ENCODE measurements at places on chromosomes 16 and 17.

DNA sequence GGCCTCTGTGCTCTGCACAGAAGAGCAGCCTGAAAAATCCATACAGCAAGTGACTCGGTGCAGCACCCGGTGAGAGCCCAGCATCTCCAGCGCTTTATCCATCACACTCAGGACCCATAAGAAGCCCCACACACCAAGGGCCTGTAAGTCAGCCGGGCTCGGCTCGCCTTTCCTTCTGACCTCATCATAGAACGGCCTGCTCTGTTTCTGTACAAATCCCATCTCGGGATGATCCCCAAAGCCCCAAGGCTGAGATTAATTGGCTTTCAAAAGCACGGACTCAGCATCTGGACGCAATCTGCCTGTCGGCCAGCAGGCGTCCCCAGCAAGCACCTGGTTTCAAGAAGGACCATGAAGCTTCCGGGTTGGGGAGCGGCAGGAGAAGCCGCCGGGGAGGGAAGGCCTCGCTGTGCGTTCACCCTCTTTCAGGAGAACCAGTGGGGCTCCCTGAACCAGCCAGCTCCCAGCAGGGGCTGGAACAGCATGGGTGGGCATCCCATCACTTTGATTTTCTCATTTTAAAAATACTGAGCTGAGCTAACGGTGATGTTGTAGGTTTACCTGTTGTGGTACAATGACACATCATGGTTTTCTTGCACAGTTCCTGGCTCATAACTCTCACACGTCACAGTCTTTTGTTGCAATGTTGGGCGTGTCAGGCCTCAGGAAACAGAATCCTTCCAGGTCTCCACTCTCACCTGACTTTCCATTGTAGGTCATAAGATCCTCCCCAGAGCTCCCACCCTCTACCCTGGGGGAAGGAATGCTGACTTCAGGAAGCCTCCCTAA lies 6.7 kb downstream of the CCDC57 start:
- DNase-seq, result peak; percentile 90

GRCh38 chr17:19482576-19482975 lies 51.1 kb upstream of the SLC47A1 start:
- DNase-seq, result no peak

- DNase-seq, result no peak
These were observed 16.8 kb upstream of the DRG2 start for GRCh38 chr17:18070861-18071340.

- peak; percentile 14 for DNase-seq
These were observed 20.1 kb upstream of the SLC46A1 start for GRCh38 chr17:28426081-28426519.

- no peak for DNase-seq
These were observed 117.4 kb downstream of the PHKB start for GRCh38 chr16:47578573-47578972.

DNA sequence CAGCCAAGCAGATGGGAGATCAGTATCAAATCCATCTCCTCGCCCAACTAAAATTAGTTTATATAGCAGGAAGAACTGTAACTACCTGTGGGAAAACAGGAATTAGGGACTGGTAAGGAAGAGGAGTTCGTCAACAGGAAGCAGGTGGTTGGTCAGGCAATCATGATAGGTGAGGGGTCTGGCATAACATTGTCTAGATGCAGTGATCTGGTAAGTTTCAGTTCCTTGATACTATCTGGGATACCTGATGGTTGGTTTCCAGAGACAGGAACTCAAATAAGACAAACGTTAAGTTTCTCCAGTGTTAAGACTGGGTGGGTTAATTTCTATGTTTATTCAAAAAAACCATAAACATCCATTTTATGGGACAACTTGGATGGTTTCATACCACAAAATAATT lies 53.8 kb downstream of the CEP112 start:
- DNase-seq, result no peak

GRCh38 chr16:13856398-13856797 lies 63.6 kb upstream of the ERCC4 start:
- DNase-seq, result no peak

GRCh38 chr16:2499454-2499853 lies 14.3 kb upstream of the ATP6V0C start:
- DNase-seq, result no peak

DNA sequence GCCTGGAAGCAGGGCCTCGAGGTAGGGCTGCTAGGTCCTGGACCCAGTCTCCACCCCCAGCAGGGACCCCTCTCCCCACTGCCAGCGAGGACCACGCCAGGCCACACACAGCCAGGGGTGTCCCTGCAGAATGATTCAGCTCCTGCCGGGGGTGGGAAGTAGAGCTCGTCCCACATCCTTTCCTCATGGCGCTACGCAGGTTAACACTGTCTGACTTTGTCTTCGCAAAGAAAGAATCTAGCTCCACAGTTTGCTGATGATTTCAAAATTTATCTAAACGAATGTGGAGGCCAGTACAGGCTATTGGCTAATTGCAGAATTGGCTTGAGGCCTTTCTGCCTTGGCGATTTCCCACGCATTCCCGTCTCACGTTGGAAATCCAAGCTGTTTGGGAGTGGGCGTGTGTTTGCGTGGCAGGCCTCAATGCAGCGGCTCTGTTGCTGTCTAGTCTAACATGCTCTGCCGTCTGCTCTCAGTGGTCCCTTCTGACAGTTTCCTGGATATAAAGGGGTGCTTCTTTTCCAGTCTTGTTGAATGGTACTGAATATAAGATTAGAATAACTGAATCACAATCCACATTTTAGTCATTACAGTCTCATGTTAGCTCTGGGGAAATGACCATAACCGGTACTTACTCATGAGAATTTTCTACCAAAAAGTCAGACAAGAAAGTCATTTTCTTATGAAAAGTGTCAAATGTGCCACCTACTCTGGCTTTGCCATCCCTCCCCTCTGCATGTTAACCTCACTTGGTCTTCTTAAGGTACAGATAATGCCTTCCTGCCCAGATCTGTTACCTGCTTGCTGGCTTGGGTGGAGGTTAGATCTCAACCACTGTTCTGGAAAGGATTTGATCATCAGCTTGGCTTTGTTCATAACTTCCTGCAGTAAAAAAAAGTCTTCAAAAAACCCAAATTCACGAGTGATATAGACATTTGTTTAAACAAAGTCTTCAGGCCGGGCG lies 252.4 kb downstream of the NTN1 start:
- no peak for DNase-seq

- DNase-seq, result no peak
These were observed 18.0 kb downstream of the HDAC5 start for GRCh38 chr17:44105483-44105882.

DNA sequence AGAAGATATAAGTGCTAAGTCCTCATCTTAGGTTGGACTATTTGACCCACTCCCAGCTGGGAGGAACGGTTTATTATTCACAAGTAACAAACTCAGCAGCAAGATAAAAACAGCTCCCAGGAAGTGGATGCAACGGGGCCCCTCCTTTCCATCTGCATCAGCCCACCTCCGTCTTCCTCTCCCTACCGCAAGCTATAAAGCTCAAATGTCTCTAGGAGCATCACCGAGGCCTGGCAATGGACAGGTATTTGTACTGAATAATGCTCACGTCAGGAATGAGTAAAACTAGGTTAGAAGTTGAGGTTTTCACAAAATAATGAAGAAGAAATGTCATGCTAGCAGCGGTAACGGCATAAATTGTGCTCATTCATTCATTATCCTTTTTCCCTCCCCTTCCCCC lies 408.7 kb upstream of the PSMD7 start:
- no peak for DNase-seq

DNA sequence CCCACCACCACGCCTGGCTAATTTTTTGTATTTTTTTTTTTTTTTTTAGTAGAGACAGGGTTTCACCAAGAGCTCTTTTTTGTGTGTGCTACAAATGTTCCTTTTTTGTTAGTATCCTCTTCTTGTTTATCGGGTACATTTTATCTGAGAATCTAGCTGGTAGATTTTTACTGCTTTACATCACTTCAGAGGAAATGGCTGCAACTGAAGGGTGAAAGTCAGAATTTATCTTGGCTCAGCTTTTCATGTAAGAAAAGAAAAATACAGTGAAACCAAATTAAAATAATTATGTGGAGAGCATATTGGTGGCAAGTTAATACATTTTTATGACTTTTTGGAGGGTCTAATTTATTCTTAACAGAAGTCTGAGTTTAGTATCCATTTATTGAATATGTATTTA lies 26.0 kb downstream of the CBFB start:
- DNase-seq, result no peak

DNA sequence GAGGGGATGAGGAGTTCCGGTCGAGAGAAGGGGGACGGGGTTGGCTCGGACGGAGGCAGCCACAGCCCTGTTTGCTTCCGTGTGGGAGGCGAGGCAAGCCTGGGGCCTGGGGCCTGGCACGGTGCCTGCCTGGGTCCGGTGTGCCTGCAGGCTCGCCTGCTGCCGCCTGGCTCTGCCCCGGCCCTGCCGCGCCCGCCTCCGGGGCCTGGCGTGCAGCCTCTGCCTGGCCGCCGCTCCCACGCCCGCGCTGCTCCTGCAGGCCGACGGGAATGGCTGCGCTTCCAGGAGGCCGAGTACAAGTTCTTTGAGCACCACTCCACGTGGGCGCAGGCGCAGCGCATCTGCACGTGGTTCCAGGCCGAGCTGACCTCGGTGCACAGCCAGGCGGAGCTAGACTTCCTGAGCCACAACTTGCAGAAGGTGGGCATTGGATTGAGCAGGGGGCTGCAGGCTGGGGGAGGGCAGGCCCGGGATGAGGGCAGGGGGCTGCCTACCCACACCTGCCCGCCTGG lies 53.1 kb downstream of the MRC2 start:
- DNase-seq, result no peak

GRCh38 chr17:79026376-79027273 lies 2.7 kb downstream of the C1QTNF1 start:
- no peak for DNase-seq

DNA sequence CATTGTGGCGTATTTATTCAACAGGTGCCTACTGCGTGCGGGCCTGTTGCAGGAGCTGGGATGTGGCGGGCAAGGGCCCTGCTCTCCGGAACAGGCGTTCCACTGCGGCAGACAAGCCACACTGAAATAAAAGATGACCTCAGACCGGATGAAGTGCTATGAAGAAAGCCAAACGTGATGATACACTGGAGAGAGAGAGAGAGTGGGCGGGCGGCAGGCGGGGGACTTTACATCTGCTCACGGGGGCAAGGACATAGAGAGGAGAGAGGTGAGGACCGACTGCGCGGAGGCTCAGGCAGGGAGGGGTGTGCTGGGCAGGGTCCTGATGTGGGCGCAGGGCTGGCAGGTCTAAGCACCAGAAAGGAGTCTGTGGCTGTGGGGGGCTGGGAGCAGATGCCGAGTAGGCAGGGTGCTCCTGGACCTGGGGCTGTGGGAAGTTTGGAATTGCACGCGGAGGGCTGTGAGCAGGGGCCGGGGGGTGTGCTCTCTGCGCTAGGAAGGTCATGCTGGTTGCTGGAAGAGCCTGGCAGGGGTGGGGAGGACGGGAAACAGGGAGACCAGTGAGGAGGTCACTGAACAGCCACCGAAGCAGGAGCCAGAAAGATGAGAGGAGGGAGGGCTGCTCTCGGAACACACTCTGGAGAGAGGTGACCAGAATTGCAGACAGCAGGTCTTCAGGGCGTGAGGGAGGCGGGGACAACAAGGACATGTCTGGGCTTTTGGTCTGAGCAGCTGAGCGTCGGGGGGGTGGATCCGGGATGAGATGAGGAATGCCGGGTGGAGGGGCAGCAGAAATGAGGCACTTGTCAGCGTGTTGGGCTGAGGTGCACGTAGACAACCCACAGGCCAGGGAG lies 9.9 kb downstream of the MXRA7 start:
- no peak for DNase-seq

DNA sequence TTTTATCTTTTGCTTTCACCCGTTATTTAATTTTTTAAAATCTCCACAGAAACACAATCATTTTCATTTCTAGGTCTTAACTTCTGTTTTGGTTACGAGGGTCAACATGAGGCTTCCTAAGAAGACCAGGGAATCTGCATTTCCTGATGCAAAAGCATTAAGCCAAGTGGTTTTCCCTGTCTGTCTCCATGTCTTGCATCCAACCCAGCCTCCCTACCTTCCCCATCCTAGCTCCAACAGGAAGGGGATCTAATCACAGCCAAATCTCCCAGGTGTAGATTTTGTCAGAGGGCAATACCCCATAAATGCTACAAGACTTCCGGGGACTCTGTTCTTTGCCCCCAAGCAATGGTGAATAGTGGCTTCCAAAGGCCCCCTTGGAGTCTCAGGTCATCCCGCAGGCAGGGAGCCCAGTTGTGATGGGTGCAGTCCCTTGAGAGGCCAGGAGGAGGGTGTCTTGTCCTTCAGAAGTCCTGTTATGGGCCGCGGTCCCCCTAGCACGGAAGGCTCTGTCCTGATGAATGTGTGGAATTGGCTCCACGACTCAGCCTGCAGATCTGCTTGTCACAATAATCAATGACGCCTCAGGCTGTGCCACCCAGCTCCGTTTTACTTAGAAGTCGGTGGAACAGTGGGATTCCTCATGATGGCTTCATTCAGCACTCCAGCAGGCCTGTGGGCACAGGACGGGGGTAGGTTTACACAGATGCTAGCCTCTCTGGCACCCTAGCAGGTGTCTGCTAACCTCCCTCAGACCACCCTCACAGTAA lies 141.1 kb downstream of the RGS9 start:
- DNase-seq, result peak; percentile 24

- peak; percentile 6 for DNase-seq
These were observed 85.1 kb downstream of the WDR59 start for GRCh38 chr16:74899816-74900215.

DNA sequence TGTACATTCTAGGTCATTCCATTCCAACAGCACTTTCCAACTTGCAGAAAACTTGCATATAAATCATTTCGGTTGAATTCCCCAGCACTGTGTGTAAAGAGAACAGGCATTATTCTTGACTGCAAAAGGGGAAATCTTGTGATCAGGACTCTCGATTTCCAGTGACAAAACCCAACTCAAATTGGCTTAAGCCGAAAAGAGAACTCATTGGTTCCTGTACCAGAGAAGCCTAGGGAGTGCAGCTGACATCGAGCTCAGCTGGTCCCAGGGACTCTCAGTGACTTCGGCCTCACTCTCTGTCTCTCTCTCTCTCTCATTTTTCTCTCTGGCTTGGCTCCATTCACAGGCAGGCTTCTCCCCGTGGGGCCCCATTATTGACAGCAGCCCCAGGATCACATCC lies 30.7 kb downstream of the CD300LF start:
- DNase-seq, result peak; percentile 83

GRCh38 chr16:3171181-3171854 lies 16.7 kb upstream of the OR1F1 start:
- peak; percentile 55 for DNase-seq

GRCh38 chr16:4515611-4516233 lies 22.9 kb downstream of the CDIP1 start:
- peak; percentile 83 for DNase-seq

- DNase-seq, result no peak
These were observed 2.0 kb downstream of the USP36 start for GRCh38 chr17:78838574-78839005.

Measured in suppressor macrophage treated with lipopolysaccharide for 4 hours (primary cell).